ENCODE measurements at places on chromosomes 12 and 14.

DNA sequence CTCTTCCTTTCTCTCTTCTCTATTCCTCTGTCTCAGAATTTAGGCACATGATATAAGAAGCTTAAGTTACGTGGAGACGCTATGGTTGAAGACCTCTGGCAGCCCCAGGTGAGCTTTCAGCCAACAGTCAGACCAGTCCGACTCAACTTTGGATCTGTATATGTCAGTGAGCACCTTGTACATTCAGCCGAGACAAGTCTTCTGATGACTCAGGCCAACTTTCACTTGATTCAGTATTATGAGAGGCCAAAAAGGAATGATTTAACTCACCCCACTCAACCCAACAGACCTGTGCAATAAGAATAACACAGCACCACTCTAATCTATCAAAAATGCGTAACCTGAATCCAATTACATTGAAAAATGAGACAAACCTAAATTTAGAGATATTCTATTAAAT, 47.5 kb upstream of the FOXG1 start:
- peak; percentile 23 for DNase-seq

DNA sequence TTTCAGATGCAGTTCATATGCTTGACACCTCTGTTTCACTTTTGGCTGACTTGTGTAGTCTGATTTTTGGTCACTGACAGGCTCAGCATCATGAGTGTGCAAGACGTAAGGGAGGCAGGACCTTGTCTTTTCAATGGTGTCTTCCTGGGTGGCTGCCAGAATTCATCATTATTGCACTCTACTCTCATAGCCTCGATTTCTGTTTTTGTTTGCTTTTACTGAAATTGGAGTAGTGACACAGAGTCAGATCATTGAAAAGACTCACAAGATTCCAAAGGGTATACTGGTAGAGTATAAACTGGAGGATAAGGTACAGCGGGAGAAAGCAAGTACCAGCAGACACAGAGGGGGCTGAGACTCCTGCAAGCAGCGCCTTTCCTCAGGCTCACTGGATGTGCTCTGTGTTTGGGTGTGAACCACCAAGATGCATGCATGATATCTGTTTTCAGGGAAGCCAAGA, 126.3 kb upstream of the FGD4 start:
- DNase-seq: peak; percentile 77

- peak; percentile 77 for DNase-seq
Observed at GRCh38 chr12:55724226-55724939, 4.2 kb downstream of the RDH5 start.

DNA sequence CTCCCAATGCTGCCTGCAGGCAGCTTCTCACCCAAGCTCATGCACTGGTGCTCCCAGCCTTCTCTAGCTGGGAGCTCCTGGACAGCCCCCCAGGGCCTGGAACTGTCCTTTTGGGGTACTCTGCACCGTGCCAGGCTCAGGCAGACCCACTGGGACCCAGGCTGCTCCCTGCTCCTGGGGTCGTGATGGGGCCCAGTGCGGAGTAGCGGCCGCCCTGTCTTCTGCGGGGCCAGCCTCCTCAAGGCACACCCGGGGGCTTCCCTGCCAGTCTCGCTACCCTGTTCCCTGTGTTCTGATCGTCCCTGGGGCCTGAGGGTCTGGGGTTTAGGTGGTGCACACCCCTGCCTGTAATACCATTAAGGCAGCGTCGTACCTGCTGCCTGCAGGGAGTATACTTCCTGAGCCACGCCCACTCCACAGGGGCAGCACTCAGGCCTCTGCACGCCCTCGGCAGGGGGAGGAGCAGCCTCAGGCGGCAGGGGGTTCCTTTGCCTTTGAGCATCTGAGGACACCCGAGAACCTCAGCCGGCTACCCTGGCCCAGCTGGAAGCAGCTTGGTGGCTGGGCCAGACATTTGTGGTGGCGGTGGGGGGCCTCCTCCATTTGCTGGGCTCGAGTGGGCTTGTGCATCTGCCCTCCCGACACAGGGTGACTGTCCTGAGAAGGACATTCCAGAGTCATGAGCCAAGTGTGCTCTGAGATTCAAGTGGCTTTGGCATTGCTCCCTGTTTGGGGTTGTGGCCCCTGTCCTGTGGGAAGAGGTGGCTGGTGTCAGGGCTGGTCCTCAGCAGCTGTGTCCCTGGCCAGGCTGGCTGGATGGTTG, 9.2 kb upstream of the CRIP2 start:
- DNase-seq: no peak

DNA sequence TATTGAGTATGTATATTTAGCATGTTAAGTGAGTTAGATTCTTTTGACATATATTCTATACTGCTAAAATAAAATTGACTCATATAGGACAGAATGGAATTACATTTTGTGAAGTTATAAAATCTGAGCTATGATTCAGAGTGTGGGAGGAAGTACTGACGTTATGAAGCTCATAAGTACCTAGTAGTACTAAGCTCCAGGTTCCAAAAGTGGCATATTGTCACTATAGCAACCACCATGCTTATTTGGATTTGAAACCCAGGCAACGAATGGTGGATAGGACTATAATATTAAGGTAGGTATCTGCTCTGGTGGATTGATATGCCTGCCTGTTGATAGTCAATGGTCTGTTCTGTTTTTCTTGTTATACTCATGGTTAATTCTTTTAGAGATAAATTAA, 2.2 kb upstream of the FBXO33 start:
- DNase-seq: no peak

DNA sequence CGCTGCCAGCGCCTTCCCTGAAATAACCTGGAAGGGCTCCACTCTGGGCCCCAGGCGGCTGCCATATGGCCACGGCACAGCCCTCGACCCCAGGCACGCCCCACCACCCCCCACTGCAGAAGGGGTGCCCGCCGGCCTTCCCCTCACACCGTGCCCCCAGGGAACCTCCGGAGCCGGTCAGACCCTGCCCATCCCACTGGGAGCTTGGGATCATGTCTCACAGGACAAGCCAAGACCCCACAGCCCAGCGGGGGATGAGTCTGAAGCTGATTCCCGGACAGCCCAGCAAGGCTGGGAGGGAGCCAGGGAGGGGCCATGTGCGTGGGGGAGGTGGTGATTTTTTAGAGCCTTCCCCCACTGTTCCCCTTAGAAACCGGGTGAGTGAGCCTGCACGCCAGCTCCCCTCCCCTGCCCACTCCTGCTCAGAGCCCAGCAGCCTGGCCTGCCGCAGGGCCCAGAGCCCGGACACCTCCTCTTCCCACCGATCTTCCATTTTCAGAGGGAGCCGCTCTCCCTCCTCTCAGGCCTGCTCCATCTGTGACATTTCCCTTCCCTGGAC, 1.4 kb downstream of the RIMBP2 start:
- no peak for DNase-seq

DNA sequence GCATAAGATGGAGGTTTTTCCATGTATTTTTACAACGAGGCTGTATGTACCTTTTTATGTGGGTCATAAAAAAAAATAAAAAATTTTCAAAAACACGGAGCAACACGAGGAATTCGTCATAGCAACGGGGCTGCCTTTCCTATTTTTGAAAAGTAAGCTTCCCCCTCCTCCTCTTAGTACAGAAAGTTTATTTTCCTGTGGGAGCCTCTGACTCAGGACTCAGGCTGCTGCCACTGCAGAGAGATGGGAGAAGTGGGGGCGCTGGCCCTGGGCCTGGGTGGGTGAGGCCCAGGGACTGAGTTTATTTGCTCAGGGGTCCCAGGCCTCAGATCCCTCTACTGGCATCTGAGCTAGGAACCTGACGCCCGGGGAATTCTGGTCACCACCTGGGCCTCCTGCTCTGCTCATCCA, 10.2 kb upstream of the CMKLR1 start:
- DNase-seq: no peak

DNA sequence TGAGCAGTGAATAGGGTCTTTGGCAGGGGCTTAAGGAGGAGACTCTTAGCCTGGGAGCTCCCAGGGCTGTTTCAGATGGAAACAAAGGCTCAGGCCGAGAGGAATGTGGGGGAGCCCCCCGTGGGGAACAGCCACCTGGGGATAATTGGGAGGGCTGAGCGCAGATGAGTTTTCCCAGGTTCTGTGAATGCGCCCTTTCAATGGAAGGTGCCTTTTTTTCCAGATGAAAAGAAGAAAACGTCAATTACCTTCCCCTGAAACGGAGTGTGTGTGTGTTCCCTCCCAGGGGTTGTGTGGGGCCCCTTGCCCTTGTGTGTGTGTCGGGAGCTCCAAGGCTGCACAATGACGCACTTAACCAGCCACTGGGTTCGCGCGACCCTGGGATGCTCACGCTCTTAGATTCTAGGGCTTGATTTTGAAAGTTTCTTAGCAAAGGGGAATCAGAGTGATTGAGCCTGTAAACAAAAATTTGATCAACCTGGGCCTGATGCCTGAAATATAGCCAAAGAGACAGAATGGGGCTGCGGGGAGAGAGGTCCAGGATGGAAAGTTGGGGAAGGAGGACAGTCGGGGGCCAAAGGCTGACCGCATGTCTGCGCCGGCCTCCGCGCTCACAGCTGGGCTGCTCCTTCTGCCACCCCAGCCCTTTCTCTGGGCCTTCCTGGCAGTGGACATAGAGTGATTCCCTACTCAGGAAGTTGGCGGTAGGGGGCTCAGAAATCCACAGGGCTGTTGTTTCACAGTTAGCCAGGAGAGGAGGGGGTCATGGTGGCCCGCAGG, 14.6 kb downstream of the MEG3 start:
- no peak for DNase-seq

DNA sequence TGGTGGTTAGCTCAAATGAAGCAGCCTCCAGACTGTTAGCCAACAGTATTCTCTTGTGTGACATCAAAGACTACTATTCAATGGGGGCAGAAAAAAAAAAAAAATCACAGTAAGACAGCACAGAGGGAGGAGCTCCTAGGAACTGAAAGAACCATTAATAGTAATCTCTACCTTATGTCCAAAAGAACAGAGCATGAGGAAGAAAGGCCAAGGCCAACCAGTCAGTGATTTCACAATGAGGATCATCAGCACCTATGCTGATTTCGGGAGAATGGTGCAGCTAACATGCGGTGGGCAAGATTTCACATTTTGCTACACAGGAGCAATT, 66.3 kb upstream of the SOX5 start:
- DNase-seq: no peak

GRCh38 chr12:52498946-52499345, 5.9 kb upstream of the KRT6A start:
- no peak for DNase-seq

DNA sequence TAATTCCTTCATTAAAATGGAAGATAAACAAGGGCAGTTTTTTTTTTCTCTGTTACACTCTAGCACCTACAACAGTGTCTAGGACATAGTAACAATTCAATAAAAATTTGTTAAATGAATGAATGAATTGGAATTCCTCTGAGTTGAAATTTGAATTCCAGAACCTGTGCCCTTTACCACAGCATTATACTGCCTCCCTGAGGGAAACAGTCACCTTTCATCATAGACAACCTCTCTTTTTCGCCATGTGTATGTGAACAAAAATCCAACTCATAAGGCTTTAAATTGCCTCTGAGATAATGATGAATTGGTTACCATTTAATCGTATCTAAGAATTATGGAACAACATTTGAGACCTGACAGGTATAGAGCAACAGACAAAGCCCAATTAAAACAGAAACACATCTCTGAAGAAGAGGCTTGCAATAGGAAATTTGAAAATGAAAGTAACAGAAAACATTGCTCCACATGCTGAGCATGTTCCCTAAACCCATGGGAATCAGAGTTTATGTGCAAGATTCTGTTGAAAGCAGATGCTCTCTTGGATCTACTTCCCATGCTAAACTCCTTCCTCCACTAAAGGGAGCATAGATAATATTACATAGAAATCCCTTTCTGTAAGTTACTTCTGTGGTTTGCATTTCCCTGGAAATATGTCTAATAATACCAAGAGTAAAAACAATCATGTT, 657.8 kb downstream of the GALC start:
- no peak for DNase-seq

GRCh38 chr12:47237751-47238211, 158.0 kb upstream of the AMIGO2 start:
- no peak for DNase-seq

DNA sequence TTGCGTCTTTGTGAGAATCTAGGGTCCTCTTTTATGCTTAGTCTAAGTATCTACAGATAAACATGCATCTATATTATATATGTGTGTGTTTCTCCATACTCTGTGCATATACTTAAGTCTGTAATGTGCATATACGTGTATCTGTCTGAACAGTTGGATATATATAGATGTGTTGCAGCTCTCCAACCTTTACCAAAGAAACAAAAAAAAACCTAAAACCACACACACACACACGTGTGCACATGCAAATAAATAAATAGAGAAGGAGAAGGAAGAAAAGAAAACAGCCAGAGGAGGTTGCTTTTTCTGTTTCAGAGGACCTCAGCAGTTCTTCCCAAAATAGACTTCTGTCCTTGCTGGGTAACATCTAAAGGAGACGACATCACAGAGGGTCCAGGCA, 244.9 kb downstream of the CACNA1C start:
- DNase-seq: peak; percentile 35

DNA sequence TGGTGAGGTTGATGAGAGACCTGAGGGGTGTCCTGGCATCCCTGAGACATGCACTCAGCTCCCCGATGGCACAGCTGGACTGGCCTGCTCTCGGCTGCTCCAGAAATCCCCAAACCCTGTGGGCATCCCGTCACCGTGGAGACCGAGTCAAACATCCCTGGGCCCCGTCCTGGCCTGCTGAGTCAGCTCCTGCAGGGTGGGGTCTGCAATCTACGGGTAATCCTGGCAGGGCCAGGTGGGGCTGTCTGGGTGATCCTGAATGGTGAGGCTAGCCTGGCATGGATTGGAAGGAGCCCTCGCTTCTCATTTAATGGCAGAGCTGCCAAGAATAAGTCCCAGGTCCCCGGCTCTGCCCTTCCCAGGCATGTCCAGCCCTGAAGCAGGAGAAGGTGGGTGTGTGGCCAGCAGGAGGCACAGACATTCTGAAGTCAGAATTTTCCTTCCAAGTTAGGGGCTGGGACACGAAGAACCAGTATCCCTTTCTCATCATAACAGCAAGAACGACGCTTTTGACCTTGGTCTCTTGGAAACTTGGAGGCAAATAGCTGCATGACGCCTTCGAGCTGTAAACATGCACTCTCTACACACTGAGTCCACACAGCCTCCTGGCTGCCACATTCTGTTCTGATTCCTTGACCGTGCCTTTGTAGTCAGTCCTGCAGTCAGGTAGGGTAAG, 17.7 kb upstream of the SERPINA4 start:
- no peak for DNase-seq

GRCh38 chr12:132180648-132181546, 36.6 kb downstream of the NOC4L start:
- DNase-seq: no peak

- no peak for DNase-seq
Observed at GRCh38 chr12:127588249-127588648, 678.7 kb upstream of the TMEM132C start.

DNA sequence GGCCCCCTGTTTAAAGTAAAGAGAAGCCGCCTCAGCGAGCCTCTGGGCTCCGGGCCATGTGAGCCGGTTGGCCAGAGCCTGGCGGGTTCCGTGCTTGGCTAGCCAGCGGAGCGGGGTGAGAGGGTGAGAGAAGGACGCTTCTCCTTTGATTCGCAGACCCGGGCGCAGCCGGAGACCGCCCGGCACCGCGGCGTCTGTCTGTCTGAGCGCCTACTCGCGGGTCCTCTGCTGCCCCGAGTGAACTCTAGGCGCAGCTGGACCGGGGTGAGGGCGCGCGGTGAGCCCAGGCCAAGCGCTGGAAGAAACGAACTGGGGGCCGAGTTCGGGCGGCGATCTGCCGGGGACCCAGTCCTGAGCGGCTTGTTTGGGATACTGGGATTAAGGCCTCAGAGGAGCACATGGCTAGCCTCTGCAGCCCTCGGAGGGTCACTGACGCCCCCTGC, 41.4 kb upstream of the TBX5 start:
- DNase-seq: no peak
